Stimulated activated CD4-positive, alpha-beta T cell treated with anti-CD3 and anti-CD28 coated beads, TNF-alpha, amount 100 ng/mL, for 1 hour (primary cell): ENCODE measurements at places on chromosomes 2 and 18.

DNA sequence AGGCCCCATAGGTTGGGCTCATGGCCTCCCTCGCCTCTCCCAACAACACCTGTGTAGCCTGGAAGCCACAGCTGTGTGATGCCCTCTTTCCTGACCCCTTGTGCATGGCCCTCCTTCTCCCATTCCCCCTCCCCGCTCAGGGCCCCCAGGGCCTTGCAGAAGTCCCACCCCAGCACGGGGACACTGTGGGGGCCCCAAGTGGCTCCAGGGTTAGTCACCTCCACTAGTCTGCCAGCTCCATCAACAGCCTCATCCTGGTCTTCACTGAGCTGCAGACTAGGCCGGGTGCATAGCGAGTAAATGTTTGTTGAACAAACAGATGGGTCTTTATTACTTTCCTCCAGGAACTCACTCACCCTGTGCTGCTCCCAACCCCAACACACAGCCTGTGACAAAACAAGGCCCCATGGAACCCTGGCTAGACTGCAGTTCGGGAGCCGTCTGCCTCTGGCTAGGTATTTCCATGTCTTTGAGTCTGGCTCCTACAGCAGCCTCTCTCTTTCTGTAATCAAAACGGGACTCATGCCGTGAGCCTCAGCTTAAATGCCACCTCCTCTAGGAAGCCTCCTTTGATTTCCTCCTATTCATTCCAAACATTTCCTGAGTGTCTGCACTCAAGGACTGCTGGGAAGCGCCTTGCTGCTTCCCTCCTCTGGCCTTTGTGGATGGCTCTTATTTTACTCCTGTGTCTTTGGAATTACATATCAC lies 109.9 kb upstream of the ID2 start:
- no peak for DNase-seq

DNA sequence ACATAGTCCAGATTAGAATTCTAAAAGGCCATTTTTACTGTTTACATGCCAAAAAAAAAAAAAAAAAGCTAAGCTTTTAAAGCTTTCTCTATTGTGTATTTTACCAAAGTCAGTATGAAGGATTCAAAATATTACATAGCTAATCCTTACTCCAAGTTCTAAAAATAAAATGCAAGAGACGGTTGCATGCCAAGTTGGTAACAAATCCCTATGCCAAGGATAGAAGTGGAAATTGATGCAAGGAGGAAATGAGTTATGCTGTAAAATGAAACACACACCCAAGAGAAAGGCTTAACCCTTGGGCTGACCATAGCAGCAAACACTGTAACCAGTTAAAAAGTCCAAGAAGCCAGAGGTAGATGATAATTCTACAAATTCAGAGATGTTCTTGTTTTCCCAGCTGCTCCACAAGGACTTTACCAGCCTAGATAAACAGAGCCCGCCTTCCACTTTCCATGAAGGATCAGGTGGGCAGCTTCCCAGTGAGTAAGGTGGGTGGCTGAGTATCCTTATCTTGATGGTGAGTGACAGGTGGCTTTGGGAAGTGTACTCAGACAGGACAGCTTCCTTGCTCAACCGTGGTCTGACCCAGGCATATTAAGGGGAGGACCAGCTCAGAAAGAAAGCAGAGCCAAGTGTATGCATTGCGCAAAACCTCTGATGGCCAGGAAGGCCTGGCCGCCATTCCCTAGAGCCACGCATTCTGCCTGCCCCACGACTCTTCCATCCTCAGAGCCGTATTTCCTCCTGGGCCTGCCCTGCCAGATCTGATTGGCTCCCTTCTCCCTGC lies 34.4 kb downstream of the ATP8B1 start:
- no peak for DNase-seq

DNA sequence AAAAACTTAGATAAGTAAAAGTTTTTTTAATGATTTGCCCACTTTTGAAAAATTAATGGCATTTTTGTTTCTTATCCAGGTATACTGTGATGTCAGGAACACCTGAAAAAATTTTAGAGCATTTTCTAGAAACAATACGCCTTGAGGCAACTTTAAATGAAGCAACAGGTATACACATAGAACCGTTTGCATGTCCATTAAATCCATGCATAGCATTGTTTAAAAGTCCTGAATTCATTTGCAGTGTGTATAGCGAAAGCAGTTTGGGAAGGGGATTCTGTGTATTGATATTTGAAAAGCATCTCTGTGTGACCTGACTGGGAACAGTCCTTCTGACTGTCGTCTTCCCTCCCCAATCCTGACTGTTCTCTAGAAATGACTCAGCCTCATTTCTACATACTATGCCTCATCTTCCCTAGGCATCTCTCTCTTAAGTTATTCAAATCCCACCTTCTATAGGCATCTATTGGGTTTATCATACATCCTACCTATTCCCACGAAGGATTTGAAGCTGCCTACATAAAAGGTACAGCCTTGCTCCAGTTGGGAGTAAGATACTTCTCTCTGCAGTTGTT lies 79.2 kb upstream of the MAP3K20 start:
- no peak for DNase-seq

DNA sequence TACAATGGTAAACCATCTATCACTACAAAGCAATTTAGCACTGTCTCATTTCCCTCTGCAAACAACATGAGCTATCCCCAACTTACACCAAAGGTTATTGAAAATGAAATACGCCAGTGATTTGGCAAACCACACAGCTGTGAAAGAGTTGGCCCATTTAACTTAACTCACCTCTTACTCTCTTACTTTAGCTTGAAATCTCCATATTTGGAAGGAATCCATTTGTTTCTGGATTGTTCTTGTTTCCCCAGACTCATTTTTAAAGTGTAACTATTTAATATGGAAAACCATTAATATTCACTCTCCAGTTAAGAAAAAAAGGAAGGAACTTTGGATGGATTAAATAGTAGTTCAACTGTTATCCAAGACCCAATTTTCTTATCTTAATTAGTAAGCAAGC lies 93.7 kb upstream of the TRIB2 start:
- DNase-seq: no peak

DNA sequence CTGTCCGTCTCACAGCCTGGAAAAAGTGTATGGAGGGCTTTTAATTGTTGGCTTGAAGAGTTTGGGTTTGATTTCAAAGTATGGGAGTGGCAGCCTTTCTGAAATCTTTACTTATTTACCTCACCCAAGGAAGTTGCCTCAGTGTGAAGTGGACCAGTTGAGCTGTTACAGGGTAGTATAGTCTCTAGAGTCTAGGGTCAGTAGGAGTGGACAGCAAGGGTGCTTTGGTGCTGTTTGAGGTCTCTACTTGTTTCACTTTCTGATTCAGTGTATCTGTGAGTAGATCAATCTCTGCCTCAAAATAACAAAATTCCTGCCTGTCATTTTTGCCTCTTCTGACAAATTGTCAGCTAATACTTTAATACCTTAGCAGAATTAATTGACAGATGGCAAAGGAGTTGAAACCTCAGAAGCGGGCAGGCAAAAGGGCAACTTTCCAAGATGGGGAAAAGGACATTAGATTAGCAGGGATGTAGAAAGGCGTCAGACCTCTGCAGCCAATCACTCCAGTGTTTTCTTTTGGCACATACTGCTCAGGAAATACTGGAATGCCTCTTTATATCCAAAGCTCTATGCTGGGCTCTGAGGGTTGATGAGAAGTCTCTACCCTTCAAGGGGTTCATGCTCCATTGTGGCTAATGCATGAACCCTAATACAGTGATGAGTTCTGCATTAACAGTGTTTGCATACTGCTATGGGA lies 5.9 kb downstream of the RIOK3 start:
- no peak for DNase-seq

GRCh38 chr2:73979686-73980085 lies 5.0 kb upstream of the TET3 start:
- no peak for DNase-seq

GRCh38 chr2:194343167-194343566 lies 1313.9 kb upstream of the SLC39A10 start:
- DNase-seq: no peak

DNA sequence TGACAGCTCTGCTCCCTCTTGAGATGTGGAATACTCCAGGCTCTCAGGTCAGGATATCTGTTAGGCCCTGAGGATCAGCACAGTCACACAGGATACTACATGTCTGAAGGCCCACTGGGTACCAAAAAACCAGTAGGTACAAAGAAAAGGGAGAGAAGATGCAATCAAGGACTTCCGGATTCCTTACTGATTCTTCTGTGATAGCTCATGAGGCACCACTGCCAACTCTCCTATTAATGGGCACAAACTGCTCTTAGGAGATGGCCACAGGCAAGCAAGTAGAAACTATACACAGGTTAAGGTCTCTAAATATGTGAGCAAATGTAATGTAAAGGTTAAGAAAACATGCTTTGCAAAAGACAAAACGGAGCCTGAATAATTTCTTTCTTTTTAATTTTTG lies 3.5 kb downstream of the TMEM127 start:
- no peak for DNase-seq

DNA sequence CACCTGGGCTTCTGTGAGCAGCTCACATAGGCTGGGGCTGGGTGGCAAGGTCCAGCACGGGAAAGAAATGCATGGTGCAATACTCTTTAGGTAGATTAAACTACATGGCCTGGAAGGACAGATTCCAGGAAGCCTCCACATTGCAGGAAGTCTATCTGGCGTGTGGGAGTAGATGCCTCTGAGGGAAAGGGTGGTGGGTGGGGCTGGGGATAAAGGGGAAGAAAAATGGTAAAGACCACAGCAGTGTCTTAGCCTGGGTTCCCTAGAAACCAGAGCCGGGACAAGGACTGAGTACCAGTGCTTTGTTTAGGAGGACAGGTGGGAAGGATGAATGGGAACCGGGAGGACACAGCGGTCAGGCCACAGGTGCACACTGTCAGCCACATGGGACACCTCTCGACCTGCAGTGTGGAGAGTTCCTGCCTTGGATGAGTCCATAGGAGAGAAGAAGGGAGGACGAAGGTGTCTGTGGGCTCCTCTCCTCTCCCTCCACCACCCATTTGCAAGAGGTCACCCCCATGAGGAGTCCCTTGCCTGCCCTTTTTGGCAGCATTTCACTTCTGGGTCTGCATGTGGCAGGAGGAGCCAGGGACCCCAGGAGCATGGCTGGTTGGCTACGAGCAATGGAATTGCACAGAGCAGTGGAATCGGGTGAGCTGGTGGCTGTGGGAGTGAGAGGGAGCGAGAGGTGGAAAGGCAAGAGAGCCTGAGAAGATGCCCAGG lies 91.5 kb upstream of the HS6ST1 start:
- no peak for DNase-seq

- no peak for DNase-seq
Measured at GRCh38 chr2:117108741-117109267, 705.7 kb upstream of the DDX18 start.

- no peak for DNase-seq
Measured at GRCh38 chr18:52237551-52237950, 102.4 kb upstream of the DCC start.

GRCh38 chr18:48852794-48853193 lies 98.0 kb downstream of the SMAD7 start:
- DNase-seq: no peak

GRCh38 chr2:25116956-25117355 lies 51.4 kb downstream of the POMC start:
- DNase-seq: no peak

DNA sequence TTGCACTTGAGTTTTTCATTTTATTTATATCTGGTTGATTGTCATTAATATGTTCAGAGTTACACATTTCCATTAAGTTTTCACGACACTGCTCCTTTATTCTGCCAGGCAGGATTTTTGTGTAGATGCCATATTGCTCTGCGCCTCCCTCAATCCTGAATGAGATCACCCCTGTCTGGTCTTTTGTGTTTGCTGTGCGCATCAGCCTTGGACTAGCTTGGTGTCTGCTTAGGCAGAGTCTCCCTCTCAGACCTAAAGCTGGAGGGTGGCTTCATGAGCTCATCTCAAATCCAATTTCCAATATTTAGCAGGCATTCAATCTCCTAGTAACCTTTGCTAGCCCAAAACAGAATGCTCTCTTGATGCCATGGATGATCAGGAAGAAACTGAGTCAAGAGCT lies 137.4 kb downstream of the SMAD7 start:
- DNase-seq: no peak

GRCh38 chr2:183630964-183631363 lies 506.7 kb downstream of the NUP35 start:
- DNase-seq: no peak

- DNase-seq: no peak
Measured at GRCh38 chr18:37701967-37702366, 136.4 kb upstream of the CELF4 start.

- no peak for DNase-seq
Measured at GRCh38 chr2:133843091-133843490, 274.8 kb upstream of the NCKAP5 start.

DNA sequence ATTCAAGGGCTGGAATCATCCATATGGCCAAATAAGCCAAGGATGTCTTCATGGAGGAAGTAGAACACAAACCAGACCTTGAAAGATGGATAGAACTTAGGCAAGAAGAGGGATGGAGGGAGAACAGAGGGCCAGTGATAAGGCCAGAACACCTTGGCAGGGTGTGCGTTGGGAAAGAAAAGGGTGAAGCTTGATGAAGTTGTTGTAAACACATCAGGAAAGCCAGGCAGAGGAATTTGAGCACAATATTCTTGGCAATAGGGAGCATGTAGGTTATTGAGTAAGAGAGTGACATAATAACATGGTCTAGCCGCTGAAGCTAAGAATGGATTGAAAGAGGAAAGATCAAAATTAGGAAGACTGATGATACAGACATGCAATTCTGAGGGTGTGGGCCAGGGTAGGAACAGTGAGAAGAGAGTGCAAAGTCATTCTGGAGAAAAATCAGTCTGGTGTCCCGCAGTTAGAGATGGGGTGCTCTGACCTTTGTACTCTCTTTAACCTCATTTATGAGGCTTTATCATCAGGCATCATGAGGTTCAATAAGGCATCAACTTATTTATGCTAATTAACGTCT lies 41.0 kb downstream of the SLC14A2 start:
- no peak for DNase-seq

GRCh38 chr18:53800171-53800570 lies 424.3 kb downstream of the MBD2 start:
- no peak for DNase-seq

DNA sequence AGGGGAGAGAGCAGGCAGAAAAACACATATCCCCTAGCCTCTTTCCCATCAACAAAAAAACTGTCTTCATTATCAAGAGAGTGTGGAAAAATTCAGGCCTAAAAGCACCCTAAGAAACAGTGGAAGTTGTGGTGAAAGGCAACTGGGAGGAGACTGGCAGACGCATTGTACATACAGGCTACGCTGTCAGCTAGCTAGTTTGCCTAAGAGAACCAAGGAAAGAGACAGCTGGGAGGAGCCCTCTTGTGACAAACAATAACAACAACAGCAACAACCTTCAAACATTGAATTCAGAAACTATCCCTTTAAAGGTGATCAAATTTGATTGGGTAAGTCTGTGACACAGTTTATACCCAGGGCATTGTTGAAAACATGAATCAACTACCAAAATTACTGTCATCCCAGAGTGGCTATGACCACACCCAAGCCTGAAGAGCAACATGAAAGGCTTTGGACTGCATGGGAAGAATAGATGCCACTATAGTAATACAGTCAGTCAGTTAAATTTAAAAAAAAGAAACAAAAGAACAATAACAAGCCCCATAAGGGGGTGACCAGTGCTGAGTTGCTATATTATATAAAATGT lies 88.9 kb upstream of the CRIM1 start:
- DNase-seq: no peak

- no peak for DNase-seq
Measured at GRCh38 chr2:40439473-40439872, 12.4 kb downstream of the SLC8A1 start.

- DNase-seq: no peak
Measured at GRCh38 chr2:174656676-174657176, 59.1 kb upstream of the WIPF1 start.
